ENCODE measurements at places on chromosomes 7 and 10.
A peak's percentile ranks its signal among the peaks of the same experiment; 100 is the strongest.

GRCh38 chr10:104429846-104430245 lies 76.2 kb downstream of the CFAP58 start:
- no peak for DNase-seq

GRCh38 chr7:2632733-2633537 lies 1.1 kb downstream of the TTYH3 start:
- peak; percentile 68 for DNase-seq

- peak; percentile 50 for DNase-seq
These were observed at the start of gene GPR85 for GRCh38 chr7:113086431-113086888. Gene GPR85 (minus strand): TSS chr7:113086827. CDS start chr7:113084721, 2,106 bp downstream.

GRCh38 chr7:135964791-135965190 lies 12.4 kb downstream of the MTPN start:
- no peak for DNase-seq

- no peak for DNase-seq
These were observed 467.0 kb upstream of the AKR1E2 start for GRCh38 chr10:4359003-4359402.

DNA sequence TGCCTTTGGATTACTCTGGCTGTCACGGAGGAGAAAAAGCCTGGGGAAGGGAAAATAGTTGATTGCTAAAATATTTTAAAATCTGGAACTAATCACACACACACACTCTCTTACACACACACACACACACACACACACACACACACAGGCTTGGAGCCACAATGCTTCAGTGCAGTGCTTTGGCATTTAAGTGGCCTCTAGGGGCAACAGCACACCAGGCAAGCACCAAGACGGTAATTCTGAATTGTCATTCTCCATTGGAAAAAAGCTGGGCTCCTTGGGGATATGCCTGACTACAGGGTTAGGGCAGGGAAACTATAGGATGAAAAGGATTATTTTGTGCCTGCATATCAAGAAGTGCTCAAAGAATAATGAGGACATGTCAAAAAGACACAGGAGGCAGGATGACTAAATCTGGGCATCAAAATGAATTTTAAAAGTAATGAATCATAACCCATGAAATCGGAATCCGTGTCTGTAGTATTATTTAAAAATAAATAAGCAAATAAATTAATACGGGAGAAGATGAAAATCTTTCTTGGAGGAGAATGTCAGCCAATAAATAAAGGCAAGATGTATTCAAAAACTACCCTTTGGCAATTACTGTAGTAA lies 30.4 kb upstream of the DDC start:
- peak; percentile 31 for DNase-seq

- no peak for DNase-seq
These were observed 334.8 kb downstream of the TNS3 start for GRCh38 chr7:47247132-47247531.

DNA sequence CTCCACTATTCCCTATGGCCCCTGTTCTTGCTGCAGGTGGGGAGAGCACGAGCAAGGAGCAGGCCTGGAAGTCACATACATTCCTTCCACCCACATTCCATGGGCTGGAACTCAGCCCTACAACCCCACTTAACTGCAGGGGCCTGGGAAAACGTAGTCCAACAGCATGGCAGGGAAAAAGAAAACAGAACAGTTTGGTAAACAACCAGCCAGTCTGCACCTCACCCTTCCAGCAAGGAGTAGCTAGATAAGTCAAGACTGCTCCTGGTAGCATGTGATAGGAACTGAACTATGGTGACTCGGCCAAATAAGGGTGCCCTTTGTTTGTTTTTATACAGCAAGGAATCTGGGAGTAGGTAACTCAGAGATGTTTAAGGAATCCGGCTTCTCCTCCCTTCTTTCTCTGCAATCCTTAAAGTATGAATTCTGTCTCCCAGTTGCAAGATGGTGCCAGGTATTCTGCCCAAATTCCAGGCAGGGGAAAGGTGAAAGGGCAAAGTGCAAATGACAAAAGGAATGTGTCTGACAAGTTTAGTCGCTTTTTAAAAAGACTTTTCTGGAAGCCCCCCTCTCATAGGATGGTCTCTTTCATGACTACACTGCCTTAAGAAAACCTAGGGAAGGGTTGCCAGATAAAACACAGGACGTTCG lies 311.7 kb upstream of the NEBL start:
- DNase-seq, result no peak

DNA sequence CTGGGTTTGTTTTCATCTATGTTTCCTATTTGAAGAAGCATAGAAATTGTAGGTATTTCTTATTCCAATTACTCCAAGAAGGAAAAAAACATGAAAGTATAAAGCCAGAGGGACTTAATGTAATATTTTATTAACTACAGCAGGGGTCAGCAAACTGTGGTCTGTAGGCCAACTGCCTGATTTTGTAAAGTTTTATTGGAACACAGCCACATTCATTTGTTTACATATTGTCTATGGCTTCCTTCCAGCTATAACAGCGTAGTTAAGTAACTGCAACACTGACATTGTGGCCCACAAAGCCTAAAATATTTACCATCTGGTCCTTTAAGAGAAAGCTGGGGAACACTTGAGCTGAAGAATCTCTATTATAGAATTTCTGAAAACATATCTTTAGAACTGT lies 306.2 kb downstream of the BICC1 start:
- no peak for DNase-seq

DNA sequence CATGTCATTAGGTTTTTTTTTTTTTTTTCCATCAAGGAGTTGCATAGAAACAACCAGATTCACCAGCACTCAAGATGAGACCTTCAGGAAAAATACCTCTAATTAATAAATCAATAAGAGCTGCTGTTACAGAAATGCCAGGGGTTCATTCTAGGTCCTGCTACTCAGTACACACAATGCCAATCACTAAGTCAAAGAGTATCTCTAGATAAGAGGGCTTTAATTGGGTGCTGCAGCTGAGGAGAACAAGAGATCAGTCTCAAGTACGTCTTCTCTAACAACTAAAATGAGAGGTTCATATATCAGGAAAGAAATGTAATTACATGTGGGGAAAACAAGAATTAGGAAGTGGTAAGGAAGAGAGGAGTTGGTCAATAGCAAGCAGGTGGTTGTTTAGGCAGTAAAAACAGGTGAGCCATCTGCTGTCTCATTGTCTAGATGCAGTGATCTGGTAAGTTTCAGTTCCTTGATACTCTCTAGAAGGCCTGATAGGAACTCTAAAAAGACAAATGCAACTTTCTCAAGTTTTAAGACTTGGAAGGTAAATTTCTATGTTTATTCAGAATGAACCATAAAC lies 272.9 kb upstream of the ZWINT start:
- no peak for DNase-seq

DNA sequence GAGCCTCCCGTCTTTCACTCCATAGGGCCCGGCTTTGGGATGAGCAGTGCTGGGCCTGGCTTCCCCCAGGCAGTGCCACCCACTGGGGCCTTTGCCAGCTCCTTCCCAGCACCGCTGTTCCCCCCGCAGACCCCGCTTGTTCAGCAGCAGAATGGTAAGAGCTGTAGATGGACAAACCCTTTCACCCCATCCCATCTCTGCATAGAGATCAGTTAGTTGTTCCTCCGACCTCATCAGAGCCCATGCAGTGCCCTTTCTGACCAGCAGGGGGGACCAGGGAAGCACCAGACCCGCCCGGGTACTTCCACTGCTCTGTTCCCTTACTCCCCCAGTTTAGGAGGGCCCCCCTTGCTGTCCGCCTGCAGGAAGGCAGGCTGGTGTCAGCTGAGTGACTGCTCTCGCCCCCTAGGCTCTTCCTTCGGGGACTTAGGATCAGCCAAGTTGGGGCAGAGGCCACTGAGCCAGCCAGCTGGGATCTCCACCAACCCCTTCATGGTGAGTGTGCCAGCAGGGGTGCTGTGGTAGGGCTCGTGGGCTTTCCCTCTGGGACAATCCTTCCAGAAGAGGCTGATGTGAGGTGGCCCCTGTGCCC lies 9.8 kb downstream of the SAP25 start:
- DNase-seq, result peak; percentile 88

- DNase-seq, result no peak
These were observed 214.3 kb downstream of the ELMO1 start for GRCh38 chr7:37234334-37234733.

- DNase-seq, result no peak
These were observed 7.9 kb downstream of the PKD1L1 start for GRCh38 chr7:47940088-47941013.

- DNase-seq, result no peak
These were observed 281.1 kb downstream of the CDK14 start for GRCh38 chr7:90877201-90877600.

- no peak for DNase-seq
These were observed 139.2 kb downstream of the FAM53B start for GRCh38 chr10:124605001-124605370.

GRCh38 chr7:151631570-151631952 lies 111.9 kb upstream of the RHEB start:
- DNase-seq, result no peak

GRCh38 chr10:58995058-58995596 lies 181.3 kb upstream of the PHYHIPL start:
- no peak for DNase-seq

- no peak for DNase-seq
These were observed 106.4 kb downstream of the ELMO1 start for GRCh38 chr7:37342176-37342687.

DNA sequence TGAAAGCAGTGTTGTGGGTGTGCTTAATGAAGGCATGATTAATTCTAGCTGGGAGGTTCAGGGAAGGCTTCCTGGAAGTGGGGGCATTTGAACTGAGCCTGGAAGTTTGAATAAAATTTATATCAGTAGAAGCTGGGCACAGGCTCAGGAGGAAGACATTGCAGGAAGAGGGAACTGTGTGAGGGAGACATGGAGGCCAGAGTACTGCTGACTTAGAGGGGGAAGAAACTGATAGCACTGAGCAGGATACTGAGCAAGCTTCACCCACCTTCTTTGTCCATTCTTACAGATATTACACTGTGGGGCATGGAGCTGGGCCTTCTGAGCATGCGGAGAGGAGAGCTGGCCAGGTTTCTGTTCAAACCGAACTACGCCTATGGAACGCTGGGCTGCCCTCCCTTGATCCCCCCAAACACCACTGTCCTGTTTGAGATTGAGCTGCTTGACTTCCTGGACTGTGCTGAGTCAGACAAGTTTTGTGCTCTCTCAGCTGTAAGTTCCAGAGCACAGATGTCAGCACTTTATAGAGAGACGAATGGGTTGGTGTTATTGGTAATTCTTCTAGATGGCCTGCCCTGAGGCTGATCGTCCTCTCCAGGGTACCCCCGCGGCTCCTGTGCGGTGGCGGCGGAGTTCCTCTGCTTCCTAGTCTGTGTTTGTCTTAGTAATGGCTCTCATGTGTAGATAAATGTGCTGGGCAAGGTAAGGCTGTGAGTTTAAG lies 2.1 kb downstream of the FKBP6 start:
- DNase-seq, result no peak

GRCh38 chr10:19651549-19651948 lies 164.7 kb upstream of the PLXDC2 start:
- no peak for DNase-seq

- DNase-seq, result no peak
These were observed 4.6 kb downstream of the POLM start for GRCh38 chr7:44077681-44078091.

DNA sequence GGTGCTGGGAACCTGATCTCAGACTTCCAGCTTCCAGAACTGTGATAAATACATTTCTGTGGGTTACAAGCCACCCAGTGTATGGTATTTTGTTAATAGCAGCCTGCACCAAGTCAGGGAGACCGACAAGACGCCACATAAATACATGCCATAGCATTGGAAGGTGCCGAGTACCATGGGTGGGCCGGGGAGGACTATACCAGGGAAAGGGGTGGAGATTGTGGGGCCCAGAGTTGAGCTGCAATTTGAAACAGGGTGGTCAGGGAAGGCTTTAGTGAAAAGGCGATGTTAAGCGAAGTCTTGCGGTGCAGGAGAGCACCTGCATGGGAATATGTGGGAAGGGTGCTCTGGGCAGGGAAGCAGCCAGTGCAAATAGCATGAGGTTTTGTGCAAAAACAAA lies 88.9 kb upstream of the LRRC4 start:
- no peak for DNase-seq

- no peak for DNase-seq
These were observed 169.5 kb upstream of the ADCY1 start for GRCh38 chr7:45404622-45405021.

- DNase-seq, result no peak
These were observed at the start of gene FRMPD2 for GRCh38 chr10:48274636-48275035. Gene FRMPD2 (minus strand): TSS chr10:48274696. CDS start chr10:48274567, 129 bp downstream.

DNA sequence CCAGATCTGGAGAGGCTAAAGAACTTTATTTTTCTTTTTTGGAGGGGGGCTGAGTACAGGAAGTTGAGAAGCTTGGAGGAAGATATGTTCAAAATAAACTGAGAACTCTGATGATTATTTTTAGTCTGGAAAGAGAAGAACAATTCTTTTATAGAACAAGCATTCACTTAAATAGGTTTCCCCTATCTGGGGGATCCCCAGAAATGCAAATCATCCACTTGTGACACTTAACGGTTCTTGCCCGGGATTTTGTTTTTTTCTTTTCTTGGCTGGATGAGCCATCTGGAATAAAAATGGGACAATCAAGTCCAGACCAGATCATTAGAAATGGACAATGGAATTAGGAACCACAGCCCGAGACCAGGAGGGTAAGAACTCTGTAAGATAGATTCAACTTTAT lies 95.9 kb upstream of the EGR2 start:
- no peak for DNase-seq

GRCh38 chr7:95553939-95554338 lies 42.4 kb downstream of the PDK4 start:
- DNase-seq, result no peak

DNA sequence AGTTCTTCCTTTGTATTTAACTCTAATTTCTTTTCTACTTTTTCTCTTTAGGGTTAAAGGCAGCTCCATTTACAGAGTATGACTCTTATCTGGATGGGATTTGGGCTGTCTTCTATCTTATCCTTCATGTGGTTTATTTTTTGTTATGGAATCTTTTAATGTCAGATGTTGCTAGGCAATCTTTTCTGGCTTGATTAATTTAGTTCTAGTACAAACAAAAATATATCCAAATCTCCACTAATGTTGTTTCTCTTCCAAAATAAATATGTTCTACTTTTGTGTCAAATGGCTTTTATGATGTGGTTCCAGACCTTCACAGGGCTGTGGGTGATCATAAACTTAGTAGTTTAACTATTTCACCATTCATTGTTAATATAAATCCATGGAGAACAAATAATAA lies 246.9 kb downstream of the AHR start:
- DNase-seq, result no peak

DNA sequence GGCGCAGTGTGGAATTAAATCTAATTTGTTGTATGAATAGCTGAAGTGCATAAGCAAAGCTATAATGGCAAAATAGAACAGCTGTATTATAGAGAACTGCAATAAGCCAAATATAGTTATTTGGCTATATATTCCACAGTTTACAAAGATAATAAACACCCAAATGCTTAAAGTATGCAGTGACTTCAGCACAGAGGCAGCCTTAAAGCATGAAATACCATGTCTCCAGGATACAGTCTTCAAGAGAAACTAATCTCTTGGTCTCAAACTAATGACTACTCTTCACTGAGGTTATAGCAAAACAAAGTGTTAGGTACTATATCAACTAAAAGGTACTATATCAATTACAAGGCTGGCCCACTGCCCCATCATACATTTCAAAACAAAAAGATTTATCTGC lies 48.0 kb downstream of the NT5C2 start:
- DNase-seq, result no peak

- DNase-seq, result no peak
These were observed 208.6 kb upstream of the KIAA1217 start for GRCh38 chr10:24000271-24000813.
